Frontal cortex (tissue), 4 donors: ENCODE measurements at places on chromosomes 2 and 18.

- DNase-seq, result no peak
These were observed 70.5 kb upstream of the CCBE1 start for GRCh38 chr18:59767732-59768131.

GRCh38 chr2:8234757-8235374 lies 447.0 kb upstream of the ID2 start:
- DNase-seq, result no peak

- DNase-seq, result peak; percentile 19
These were observed 213.4 kb upstream of the GATA6 start for GRCh38 chr18:21955757-21956652.

DNA sequence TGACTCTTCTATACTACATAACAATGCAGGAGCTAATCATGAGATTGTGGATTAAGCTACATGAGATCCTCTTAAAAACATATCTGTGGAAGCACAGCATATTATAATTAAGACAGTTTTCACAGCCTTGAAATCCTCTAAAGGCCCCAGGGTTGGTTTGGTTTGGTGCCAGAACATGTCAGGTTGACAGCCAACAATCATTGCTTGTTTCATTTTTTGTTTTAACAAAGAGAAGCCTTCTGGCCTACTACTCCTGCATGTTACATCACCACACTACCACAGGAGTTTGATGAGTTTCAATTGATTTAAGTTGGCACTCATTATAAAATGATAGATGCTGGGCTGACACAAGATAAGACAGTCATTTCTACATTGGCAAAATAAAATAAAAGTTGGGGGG lies 255.9 kb upstream of the ERBB4 start:
- no peak for DNase-seq

GRCh38 chr2:106197878-106198277 lies 3.8 kb upstream of the UXS1 start:
- no peak for DNase-seq

DNA sequence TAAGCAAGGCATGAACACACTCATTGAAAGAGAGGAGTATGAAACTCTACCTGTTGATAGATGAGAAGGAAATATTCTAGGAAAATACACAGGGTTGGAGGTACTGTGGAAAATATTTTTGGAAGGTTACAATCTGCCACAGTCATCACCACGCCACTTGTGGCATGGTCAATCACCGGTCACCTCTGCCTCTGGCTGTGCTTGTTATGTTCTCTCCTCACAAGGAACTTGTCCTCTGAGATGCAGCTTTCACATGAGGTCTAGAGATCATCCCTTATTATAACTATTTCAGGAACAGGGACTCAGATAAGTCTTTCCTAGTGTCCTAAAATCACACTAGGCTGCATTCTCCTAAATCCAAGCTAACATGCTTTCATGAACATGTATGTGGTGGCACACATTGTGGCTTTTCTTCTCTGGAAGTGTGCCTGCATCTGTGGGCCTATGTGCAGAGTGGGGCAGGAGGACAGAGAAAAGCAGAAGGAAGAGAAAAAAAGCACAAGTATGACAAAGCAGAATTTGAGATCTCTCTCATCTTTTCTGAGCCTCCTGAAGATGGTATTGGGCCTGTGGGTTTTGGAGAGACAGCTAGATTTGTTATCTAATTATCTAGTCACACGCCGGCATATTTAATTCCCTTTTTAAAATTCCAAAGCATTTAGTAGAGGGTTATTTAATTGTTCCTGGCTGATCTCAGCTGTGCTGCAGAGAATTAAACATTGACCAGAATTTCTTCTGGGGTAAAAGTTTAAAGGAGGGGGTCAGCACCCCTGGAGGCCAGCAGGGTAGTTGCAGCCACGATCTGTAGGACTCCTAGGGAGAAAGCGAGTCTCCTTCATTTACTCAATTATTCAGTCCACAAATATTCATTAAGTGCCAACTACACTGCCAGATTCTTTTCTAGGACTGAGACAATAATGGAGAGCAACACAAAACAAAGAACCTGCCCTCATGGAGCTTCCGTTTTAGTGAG lies 294.6 kb downstream of the RDH14 start:
- DNase-seq, result no peak

GRCh38 chr2:45890819-45891218 lies 239.3 kb downstream of the PRKCE start:
- no peak for DNase-seq

DNA sequence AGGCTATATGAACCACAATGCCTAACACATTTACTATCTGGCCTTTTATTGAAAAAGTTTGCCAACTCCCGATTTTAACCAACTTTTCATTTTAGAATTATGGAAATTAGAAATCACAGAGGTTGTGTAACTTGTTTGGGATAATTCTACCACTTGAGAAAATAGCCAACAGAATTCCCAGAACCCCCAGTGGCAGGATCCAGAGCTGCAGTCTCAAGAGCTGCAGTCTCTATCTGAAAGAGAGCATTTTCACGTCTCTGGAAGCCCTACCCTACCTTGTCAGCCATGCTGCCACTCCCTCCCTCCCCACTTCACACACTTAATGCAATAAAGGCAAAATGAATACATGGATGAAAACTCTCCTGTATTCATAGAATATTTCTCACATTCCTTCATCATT lies 23.4 kb upstream of the TSPYL6 start:
- DNase-seq, result no peak

DNA sequence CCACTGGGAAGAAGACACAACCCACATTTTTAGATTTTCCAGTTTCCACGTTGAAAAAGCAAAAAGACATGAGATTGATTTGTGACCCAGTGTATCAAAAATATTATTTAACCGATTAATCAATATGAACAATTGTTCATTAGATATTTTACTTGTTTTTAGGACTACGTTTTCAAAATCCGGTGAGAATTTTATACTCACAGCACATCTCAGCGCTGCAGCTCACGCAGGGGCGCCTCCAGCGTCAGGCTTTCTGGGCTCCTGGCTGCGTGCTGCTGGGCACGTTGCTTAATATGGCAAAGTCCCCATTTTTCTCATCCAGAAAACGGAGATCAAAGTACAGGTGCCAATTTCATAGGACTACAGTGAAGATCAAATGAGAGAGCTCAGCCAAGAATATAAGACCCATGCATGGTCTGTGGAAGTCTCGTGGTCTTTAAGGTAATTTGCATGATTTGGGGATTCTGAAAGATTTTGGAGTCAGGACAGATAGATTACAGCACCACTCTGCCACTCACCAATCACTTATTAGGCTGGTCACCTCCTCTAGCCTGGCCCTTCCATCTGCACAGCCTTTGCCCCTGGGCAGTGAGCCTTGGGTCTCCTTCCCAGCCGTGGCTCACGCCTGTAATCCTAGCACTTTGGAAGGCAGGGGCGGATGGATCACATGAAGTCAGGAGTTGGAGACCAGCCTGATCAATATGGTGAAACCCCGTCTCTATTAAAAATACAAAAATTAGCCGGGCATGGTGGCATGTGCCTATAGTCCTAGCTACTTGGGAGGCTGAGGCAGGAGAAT lies 36.2 kb downstream of the PTPN18 start:
- DNase-seq, result no peak

- DNase-seq, result no peak
These were observed 243.1 kb upstream of the FANCL start for GRCh38 chr2:58484221-58484620.
